Uterus (tissue), 4 donors: ENCODE measurements at places on chromosomes 7 and 10.

DNA sequence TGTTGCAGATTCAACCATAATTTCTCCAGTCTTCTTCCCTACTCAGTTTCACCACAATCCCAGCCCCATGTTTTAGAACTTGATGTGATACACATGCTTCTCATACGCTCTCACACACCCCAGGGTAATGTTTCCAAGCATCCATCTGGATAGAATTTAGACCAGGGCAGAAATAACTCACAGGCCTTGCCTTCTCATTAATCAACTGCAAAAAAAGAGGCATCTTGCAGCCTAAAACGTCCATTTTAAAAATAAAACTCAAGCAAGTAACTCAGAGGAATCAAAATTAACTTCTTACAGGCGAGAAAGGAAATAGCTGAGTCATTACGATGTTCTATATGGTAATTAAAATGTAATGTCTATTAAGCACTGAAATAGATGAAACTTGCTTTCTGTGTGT is 127.2 kb upstream of the RSU1 start:
- H3K36me3 ChIP-seq, result no peaks in the 10 kb centered on the region
- peaks cover 4% of the 10 kb centered on the region for H3K4me1 ChIP-seq

- no peaks in the 10 kb centered on the region for H3K4me1 ChIP-seq
- DNase-seq, result no peak
- no peak overlapping the region for H3K27ac ChIP-seq
- H3K4me3 ChIP-seq, result no peak overlapping the region
- no peaks in the 10 kb centered on the region for H3K36me3 ChIP-seq
These were observed 4.7 kb downstream of the MYL10 start for GRCh38 chr7:101624246-101625001.

- DNase-seq, result no peak
- no peaks in the 10 kb centered on the region for H3K36me3 ChIP-seq
- H3K27ac ChIP-seq, result no peak overlapping the region
- no peaks in the 10 kb centered on the region for H3K4me1 ChIP-seq
- no peak overlapping the region for H3K4me3 ChIP-seq
- H3K27me3 ChIP-seq, result no peaks in the 10 kb centered on the region
These were observed 42.0 kb upstream of the CACNB2 start for GRCh38 chr10:18098201-18098600.

DNA sequence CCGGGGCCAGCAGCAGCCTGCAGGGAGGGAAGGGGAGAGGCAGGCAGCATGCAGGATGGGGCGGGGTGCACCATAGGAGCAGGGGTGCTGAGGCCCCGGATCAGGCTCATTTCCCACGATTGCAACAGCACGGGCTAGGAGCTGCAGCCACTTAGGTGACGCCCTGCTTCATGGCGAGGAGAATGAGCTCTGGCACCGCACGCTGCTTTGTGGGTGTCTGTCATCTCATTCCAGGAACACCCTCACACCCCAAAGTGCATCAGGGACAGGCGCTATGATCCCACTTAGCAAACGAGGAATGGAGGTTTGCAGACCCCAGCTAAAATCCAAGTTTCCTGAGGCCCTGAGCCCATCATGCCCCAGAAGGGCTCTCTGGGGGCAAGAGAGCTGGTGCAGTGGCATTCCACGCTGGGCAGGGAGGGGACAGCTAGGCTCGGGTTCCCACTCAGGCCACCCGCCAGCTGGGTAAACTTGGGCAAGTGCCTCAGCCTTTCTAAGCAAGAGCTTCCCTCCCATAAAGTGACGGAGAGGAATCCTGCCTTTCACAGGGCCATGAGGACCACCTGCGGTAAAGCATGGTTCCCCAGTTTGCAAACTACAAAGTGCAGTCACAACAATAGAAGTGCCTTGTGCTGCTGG is 9.3 kb downstream of the KCNH2 start:
- no peak overlapping the region for H3K4me3 ChIP-seq
- H3K36me3 ChIP-seq, result no peaks in the 10 kb centered on the region
- H3K27me3 ChIP-seq, result no peaks in the 10 kb centered on the region
- no peak for DNase-seq

GRCh38 chr7:2965745-2966270 is 77.9 kb downstream of the CARD11 start:
- H3K4me3 ChIP-seq, result no peak overlapping the region
- H3K36me3 ChIP-seq, result no peaks in the 10 kb centered on the region
- no peak overlapping the region for H3K27ac ChIP-seq
- H3K4me1 ChIP-seq, result no peaks in the 10 kb centered on the region
- DNase-seq, result no peak

- no peaks in the 10 kb centered on the region for H3K27me3 ChIP-seq
- H3K36me3 ChIP-seq, result no peaks in the 10 kb centered on the region
- H3K4me3 ChIP-seq, result no peak overlapping the region
- no peak overlapping the region for H3K27ac ChIP-seq
- DNase-seq, result no peak
These were observed 13.1 kb downstream of the C10orf105 start for GRCh38 chr10:71706216-71707121.

DNA sequence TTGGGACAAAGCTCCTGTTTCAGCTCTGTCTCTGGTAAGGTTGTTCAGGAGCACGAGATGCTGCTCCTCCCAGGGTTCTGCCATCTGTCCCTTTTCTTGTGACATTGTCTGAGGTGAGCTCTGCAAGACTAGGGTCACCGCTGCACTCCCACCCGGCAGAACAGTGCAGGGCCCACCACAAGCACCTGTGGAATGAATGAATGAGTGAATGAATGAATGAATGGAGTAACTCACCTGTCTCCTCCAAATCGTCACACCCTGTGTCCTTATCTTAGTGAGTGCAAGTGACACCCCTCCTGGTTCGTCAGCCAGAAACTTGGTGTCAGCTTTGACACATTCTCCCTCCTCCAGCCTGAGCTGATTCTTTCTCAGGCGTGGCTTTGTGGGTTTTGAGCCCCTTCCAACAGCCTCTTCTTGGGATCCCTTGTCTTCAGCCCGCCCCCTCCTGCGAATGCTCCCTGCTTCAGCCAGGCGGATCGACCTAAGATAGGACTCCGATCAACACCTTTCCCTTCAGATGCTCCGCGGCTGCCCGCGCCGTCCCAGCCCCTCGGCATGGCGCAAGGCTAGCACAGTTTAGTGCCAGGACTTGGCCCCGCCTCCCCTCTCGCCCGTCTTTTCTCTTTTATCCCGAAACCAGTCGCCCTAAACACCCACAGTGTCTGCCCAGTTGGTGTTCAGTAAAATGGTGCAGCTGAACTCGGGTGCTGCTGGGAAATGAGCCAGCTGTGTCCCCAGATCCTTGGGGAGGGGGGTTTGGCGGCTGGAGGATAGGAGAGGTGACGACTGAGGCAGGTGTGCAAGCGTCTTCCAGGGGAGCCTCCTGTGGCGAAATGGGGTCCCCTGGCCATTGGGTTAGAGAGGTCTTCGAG is 89.3 kb downstream of the BEND7 start:
- H3K4me3 ChIP-seq, result no peak overlapping the region
- H3K4me1 ChIP-seq, result no peaks in the 10 kb centered on the region
- no peaks in the 10 kb centered on the region for H3K27me3 ChIP-seq
- H3K36me3 ChIP-seq, result no peaks in the 10 kb centered on the region
- DNase-seq, result peak; percentile 19

DNA sequence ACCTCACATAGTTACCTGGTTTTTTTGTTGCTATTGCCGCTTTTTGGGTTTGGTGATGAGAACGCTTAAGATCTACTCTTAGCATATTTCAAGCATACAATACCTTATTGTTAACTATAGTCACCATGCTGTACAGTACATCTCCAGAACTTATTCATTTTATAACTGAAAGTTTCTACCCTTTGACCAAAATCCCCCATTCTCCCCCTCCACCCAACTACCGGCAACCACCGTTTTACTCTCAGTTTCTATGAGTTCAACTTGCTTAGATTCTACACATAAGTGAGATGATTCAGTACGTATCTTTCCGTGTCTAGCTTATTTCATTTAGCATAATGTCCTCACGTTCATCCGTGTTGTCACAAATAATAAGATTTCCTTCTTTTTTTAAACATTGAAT is 86.7 kb upstream of the IL6 start:
- DNase-seq, result no peak
- H3K36me3 ChIP-seq, result no peaks in the 10 kb centered on the region
- no peak overlapping the region for H3K4me3 ChIP-seq
- H3K4me1 ChIP-seq, result no peaks in the 10 kb centered on the region

DNA sequence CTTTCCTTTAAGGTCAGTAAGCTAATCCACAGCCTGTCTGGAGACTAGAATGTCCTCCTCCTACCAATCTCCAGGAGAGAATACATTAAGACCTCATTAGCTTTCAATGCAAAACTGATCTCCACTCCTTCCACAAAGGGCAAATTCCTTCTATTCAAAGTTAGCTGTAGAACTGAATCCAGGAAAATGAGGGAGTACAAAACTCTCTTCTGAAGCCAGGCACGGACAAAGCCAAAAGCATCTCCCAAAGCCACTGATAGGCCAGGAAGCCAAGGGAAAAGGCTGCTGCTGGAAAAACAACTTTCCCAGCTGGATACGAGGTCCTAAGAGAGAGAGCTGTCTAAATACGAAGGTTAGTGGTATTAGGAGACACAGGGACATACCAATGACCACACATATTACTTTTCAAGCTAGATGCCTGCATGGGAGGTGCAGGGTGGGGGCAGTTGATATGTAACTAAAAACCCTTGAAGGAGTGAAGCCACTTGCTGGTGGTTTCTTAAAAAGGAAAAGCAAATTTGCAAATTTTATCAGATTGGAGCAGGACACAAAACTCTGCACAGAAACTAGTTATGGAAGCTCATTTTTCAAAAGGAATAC is 43.6 kb downstream of the MKX start:
- H3K27ac ChIP-seq, result no peak overlapping the region
- no peaks in the 10 kb centered on the region for H3K4me1 ChIP-seq
- H3K36me3 ChIP-seq, result no peaks in the 10 kb centered on the region
- DNase-seq, result no peak

GRCh38 chr10:50624413-50624865 is 683 bp upstream of the SGMS1 start:
- peak overlapping the region; percentile 93 for H3K4me3 ChIP-seq
- peak overlapping the region; percentile 100 for H3K27ac ChIP-seq
- H3K27me3 ChIP-seq, result no peaks in the 10 kb centered on the region
- peaks cover 5% of the 10 kb centered on the region for H3K4me1 ChIP-seq
- DNase-seq, result peak; percentile 97

DNA sequence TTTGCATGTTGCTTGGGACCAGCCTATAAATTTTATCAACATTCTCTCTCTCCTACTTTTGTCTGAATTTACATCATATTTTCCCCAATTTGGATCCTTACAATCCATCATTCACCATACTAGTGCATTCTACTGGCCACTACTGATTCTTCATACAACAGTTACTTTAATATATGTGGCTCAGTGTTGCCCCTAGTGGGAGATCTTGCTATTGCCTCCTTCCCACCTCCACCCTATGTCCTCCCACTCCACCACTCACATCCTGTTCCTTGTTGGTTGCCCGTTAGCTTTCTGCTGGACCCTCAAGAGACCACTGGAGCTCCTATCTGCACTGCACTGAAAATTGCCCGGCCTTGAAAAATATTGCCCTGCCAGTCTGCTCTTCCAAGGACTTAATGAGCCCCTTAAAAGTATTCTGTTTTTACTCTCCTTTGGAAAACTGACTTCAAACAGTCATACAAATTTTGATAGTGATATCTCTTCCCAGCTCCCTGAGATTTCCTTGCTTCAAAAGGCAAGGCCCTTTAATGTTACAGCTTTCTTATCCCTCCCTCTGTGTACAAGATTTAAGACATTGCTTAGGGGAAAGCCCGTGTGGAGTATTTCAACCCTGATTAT is 243.2 kb upstream of the TMEM229A start:
- H3K27ac ChIP-seq, result no peak overlapping the region
- H3K36me3 ChIP-seq, result no peaks in the 10 kb centered on the region
- no peak for DNase-seq
- no peak overlapping the region for H3K4me3 ChIP-seq

- no peaks in the 10 kb centered on the region for H3K27me3 ChIP-seq
- H3K36me3 ChIP-seq, result no peaks in the 10 kb centered on the region
- H3K4me3 ChIP-seq, result no peak overlapping the region
- peak overlapping the region; percentile 10 for H3K27ac ChIP-seq
- no peak for DNase-seq
- H3K4me1 ChIP-seq, result no peaks in the 10 kb centered on the region
These were observed 545.9 kb downstream of the REEP3 start for GRCh38 chr10:64067009-64067606.

- H3K4me3 ChIP-seq, result no peak overlapping the region
- H3K4me1 ChIP-seq, result no peaks in the 10 kb centered on the region
- H3K27me3 ChIP-seq, result no peaks in the 10 kb centered on the region
- no peak overlapping the region for H3K27ac ChIP-seq
- DNase-seq, result no peak
- H3K36me3 ChIP-seq, result no peaks in the 10 kb centered on the region
These were observed 22.2 kb upstream of the RASSF4 start for GRCh38 chr10:44937196-44938005.

DNA sequence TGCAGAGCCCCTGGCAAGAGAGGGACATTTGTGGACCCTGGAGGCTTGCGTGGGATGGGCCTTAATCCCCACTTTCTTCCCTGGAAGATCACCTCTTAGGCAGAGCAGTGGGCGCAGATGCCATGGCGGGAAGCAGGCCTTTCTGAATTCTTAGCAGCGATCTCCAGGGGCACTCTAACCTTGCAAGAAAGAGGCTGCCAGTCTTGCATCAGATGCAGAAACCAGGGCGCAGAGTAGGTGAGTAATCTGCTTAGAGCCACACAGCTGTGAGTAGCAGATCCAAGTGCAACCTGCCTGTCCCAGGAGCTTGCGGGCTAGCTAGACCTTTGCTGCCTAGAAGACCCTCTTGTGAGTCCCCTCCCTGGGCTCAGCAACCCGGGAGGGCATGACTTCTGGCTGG is 40.0 kb downstream of the KCTD7 start:
- no peak overlapping the region for H3K4me3 ChIP-seq
- no peaks in the 10 kb centered on the region for H3K27me3 ChIP-seq
- no peaks in the 10 kb centered on the region for H3K36me3 ChIP-seq
- no peaks in the 10 kb centered on the region for H3K4me1 ChIP-seq

DNA sequence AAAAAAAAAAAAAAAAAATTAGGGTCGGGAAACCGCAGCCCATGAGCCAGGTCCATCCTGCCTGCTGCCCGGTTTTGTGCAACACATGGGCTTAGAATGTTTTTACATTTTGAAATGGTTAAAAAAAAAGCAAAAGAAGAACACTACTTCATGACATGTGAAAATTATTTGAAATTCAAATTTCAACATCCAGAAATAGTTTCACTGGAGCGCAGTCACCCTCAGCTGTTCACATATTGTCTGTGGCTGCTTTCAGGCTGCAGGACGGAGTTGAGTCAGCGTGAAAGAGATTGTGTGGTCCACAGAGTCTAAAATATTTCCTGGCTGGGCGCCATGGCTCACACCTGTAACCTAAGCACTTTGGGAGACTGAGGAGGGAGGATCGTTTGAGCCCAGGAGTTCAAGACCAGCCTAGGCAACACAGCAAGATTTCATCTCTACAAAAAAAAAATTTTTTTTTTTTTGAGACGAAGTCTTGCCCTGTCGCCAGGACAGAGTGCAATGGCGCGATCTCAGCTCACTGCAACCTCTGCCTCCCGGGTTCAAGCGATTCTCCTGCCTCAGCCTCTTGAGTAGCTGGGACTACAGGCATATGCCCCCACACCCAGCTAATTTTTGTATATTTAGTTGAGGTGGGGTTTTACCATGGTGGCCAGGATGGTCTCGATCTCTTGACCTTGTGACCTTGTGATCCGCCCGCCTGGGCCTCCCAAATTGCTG is 63.9 kb upstream of the ECHDC3 start:
- no peaks in the 10 kb centered on the region for H3K36me3 ChIP-seq
- no peaks in the 10 kb centered on the region for H3K27me3 ChIP-seq
- H3K4me1 ChIP-seq, result no peaks in the 10 kb centered on the region
- no peak overlapping the region for H3K4me3 ChIP-seq
- no peak for DNase-seq
